NCI-H748 treated with DMSO at 0.1 percent for 48 hours (cell line): ENCODE measurements at places on chromosomes 11 and 22.

- no peak for DNase-seq
These were observed 14.0 kb upstream of the GDPD5 start for GRCh38 chr11:75539459-75540334.

DNA sequence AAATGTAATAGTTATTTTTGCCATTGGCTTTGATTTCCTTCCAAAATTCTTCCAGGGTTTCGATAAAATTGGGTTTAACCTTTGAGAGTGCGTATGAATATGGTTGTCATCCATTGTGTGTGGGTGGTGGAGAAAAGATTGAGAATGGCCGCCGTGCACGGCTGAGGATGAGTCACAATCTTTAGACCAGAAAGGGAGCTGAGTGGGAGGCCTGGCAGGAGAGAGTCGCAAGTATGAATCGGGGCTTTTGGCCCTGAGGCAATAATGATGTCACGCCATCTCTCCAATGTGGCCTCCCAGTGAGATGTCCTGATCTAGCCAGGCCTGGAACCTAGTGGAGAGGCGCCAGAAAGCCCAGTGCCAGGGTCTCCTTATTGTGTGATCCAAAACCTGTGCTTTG is 33.1 kb upstream of the SMPD1 start:
- no peak for DNase-seq

DNA sequence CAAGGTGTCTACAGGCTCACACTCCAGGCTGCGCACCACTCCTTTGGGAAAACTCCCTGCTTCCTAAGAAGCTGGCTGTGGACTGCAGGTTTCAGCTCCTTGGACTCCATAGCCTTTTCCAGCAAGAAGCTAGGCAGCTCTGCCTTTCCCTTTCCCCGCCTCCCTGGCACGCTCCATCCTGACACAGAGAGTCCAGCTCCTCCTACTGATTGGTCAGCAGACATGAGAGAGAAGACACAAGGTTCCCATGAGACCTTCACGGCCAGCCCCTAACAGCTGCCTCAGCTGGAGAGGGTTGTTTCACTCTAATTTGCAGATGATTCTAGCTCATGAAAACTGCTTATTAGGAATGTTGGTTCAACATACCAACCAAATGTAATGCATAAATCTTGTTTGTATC is 27.6 kb downstream of the TENM4 start:
- no peak for DNase-seq

DNA sequence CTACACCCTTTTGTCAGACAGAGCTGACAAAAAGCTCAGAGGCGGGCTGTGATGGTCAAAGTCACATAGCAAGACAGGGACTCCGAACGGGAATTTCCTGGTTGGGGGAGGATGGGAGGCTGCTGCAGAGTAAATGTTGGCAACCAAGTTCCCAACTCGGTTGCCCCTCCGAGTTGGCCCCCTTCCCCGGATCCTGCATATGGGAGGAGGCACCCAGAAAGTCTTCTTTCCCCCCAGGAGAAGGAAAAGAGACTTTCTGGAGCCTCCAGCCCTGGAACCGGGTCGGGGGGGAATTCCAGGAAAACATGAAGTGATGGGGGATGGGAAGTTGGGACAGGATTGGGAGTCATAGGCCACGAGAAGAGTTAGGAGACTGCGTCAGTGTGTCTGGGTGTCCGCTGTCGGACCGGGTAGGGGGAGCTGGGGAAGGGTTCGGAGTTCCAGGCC is 614 bp downstream of the SELENOM start:
- no peak for DNase-seq
